ENCODE measurements at places on chromosomes 6 and 20.

DNA sequence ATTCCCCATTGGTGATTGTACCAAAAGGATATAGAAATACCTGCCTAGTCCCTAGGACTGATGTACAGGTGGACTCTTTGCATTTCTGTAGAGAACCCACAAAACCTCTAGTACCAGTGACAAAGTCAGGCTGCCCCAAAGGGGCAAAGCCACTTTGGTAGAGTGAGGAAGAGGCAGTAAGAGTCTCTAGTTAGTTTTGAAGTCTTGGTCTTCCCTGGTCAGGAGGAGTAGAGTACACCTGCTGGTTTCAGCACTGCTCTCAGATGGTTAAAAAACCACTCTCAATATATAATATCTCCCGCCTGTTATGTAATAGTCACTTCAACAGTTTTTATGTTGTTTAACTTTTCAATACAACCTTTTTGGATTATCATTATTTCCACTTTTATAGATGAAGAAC lies 344.9 kb downstream of the CDKAL1 start:
- DNase-seq: no peak

- no peak for DNase-seq
These were observed 32.7 kb upstream of the SNAP25 start for GRCh38 chr20:10185741-10186558.

GRCh38 chr6:86707545-86708120 lies 229.7 kb upstream of the HTR1E start:
- DNase-seq: no peak

GRCh38 chr6:115759051-115759450 lies 301.6 kb downstream of the FRK start:
- DNase-seq: no peak

- DNase-seq: no peak
These were observed 7.4 kb downstream of the DLL1 start for GRCh38 chr6:170283212-170284081.

DNA sequence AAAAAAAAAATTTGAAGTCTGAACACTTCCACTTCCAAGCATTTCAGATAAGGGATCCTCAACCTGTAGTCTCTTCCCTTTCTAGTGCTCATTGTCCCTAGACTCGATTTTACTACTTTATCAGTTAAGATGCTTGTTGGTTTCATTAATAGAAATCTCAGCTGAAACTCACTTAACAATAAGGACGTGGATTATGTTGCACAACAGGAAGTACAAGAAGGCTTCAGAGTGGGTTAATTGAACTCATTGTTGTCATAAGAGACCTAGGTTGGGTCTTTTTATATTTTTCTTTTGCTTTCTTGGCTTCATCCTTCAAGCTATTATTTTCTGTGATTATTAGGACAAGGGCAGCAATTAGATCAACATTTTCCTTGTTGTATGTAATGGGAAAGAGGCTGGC lies 175.2 kb downstream of the CDKAL1 start:
- DNase-seq: no peak

GRCh38 chr6:80165143-80165542 lies 58.7 kb downstream of the BCKDHB start:
- peak; percentile 4 for DNase-seq

- DNase-seq: no peak
These were observed 59.7 kb downstream of the TCP11 start for GRCh38 chr6:35081426-35081851.

GRCh38 chr6:85764844-85765243 lies 122.2 kb upstream of the SYNCRIP start:
- no peak for DNase-seq

DNA sequence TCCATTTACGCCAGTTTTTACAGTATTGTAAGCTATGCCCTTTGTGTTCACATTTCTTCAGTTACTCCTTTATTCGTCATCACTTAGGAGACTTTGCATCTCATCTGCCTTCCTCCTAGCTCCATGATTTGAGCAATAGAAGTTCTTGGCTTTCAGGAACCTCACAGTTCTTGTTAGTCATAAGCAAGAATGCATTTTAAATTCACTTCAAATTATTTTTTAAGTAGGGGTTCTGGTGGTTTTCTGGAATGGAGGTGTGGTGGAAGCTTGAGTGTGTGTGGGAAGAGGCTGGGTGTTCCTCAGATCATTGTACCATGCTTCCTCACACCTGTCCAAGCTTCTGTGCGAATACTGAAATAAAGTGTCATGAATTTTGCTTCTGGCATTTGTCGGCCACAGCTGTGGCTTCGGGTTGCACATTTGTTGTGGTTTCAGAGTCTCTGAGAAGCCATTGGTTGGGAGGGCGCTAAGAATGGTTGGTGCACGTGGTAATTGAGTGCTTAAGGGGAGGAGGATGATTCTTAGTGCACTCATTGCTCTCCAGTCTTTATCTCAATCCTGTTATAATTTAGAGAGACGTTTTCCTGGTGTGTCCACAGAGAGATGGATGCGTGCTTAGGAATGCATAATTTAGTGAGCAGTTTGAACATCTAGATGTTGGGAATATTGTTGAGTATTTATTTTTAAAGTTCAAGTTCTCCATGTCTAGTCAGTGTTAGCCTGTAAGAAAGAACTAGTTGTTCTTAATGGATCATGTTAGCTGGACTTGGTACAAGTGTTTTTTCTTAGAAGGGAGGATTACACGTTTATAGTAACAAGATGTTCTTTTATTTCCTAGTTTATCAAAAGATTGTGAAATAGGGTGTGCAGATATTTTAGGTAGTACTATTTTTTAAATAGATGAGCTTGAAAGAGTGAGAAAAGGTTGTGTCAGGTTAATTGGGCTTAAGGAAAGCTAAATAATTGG lies 31.9 kb downstream of the FOXO3 start:
- peak; percentile 53 for DNase-seq

DNA sequence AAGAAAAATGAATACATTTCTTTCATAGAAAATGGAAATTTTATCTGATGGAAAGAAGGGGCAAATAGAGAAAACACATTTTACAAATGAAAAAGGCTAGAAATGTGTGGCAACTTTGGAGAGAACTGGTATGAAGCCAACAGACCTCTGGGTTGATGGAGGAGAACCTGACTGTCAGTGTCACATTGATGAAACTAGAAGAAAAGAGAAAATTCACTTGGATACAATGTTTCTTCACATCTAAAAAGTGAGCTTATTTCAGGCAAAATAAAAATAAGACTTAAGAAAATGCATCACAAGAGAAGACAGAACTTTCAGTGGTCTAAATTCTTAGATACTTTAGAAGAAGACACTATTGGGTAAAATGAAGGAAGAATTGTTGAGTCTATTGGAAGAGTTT lies at the start of gene OR12D2:
OR12D2 (plus strand) TSS at position 301 of the 400 bp plus-strand sequence. CDS start 1,069 bp downstream, outside the sequence.
- no peak for DNase-seq

DNA sequence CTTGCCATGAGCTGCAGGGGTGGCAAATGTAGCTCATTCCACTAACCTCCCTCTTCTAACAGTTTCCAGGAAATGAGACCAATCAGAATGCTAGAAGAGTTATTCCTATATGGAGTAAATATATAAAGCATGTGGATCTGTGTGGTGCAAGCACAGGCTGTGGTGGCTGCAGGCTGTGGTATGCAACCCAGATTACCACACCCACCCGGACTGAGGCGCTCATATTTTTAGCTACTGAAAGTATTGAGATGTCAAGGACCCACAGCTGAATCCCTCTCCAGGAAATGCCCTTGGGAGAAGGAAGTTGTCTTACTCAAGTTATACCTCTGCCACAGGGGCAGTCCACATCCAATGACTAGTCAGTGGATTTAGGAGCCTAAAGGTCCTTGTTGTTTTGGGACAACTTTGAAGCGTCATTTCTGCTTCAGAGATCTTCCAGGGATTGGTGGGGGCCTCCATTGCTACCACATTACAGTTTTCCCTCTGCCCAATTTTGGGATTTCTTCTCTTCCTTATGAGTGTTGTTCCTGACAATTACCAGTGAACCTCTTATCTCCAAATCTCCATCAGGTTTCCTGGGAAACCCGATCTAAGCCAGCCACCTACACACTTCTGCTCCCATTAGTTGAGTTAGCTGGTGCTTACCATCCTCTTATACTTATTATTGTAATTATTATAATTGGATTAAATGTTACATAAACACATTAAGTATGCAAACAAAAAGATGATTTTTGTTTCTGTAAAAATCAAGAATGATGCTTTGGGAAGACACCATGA lies 12.1 kb upstream of the REPS1 start:
- no peak for DNase-seq

DNA sequence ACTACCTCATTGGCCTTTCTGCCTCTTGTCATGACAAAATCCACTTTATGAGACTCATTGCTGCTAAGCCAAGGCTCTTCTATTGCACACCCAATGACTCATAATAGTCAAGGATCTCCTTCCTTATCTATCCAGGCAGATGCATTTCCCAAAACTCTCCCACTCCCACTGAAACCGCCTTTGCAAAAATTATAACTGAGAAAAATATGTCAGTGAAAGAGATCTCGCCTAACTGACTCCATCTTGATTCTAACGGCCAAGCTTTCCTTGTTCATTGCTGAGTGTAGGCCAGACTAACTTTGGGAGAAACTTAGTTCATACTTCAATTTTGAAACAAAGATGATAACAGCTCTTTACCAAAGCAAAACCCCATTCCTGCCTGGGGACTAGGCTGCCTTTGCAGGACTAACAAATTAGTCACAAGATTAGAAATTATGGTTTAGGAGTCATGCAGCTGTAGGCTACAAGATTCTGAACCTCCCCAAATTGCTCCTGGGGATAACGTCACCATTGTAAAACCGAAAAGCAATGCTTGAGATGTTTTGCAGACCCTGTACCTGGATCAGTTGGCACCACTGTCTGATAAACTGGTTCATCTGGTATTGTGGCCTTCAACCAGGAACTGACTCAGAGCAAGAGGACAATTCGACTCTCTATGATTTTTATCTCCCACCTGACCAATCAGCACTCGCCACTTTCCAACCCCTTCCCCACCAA lies 47.1 kb downstream of the HAO1 start:
- DNase-seq: no peak

GRCh38 chr20:48776306-48776705 lies 51.5 kb downstream of the PREX1 start:
- no peak for DNase-seq

GRCh38 chr6:20539387-20539786 lies 5.1 kb downstream of the CDKAL1 start:
- DNase-seq: no peak

Measured in CD4-positive, alpha-beta T cell treated with Interleukin-2 at 100 ng/mL for 4 hours (primary cell).